ENCODE measurements at places on chromosomes 3 and 15.

DNA sequence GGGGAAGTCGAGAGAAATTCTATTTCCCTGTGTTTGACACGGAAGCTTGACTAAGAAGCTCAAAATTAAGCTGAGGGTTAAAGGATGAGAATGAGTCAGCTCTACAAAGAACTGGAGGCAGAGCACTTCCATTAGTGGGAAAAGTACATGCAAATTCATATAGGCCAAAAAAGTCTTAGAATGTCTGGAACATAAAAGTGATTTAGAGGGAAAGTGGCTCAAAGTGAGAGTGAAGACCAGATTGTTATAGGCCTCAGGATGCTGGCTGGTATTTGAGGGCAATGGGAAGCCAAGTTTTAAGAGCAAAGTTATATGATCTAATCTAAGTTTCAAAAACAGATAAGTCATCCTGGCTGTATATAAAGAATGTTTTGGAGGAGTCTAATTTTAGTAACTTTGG lies 857.3 kb downstream of the NAALADL2 start:
- no peak for DNase-seq

GRCh38 chr3:191740712-191741111 lies 279.7 kb downstream of the PYDC2 start:
- DNase-seq: no peak

GRCh38 chr3:124033360-124034015 lies 41.6 kb upstream of the ROPN1 start:
- no peak for DNase-seq

- peak; percentile 40 for DNase-seq
These were observed 279.1 kb upstream of the THRB start for GRCh38 chr3:24773798-24774197.

DNA sequence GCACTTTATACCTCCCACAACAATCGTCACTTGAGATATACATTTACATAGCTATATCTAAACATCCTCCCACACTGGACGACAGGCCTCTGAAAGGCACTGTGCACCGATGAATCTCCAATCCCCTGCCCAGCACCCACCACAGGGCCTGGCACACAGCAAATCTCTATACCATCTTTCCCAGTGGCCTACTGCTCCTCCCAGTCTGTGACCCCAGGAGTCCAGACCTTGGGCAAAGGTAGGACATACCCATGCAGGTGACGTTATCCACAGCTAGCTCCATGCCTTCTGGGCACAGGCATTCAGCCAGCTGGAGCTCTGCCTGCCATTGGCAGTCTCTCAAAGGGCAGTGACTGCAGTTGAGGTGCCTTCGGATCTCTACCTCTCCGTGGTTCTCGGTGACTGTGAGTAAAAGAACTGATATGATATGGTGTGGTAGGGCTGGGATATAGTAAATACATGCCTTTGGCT lies 5.8 kb downstream of the LTK start:
- no peak for DNase-seq
